ENCODE measurements at places on chromosomes 1 and 21. TPM values are rescaled to one million over a fixed set of nuclear protein-coding genes. Genes with fewer than 3 reads are reported as not detected.

The EFNA1 gene
- polyA plus RNA-seq = 1,163 TPM

The TNFSF18 gene
- not detected for polyA plus RNA-seq

The MYCL gene
- polyA plus RNA-seq = 1.7 TPM

The CFAP126 gene
- polyA plus RNA-seq = not detected

The HPDL gene
- not detected for polyA plus RNA-seq

The SPRR4 gene
- polyA plus RNA-seq = not detected

The ELAPOR1 gene
- 0.13 TPM for polyA plus RNA-seq

The NHLH1 gene
- 0.44 TPM for polyA plus RNA-seq

The CD101 gene
- 0.05 TPM for polyA plus RNA-seq

The TMEM240 gene
- polyA plus RNA-seq = 0.21 TPM

The SGIP1 gene
- 0.01 TPM for polyA plus RNA-seq

The IVL gene
- not detected for polyA plus RNA-seq

The SEMA4A gene
- 0.14 TPM for polyA plus RNA-seq

The APOBEC4 gene
- polyA plus RNA-seq = not detected

The ZNF496 gene
- 21.4 TPM for polyA plus RNA-seq

The CLIC4 gene
- polyA plus RNA-seq = 23.3 TPM

The LCE3E gene
- polyA plus RNA-seq = not detected

The OR2T10 gene
- not detected for polyA plus RNA-seq

The HPCA gene
- polyA plus RNA-seq = not detected

The FCGR3B gene
- polyA plus RNA-seq = not detected

The TMEM61 gene
- not detected for polyA plus RNA-seq

The FAM72B gene
- polyA plus RNA-seq = 7.7 TPM

The ZFP69B gene
- polyA plus RNA-seq = 4.9 TPM

The WNT2B gene
- 0.32 TPM for polyA plus RNA-seq

The GNG4 gene
- 69.5 TPM for polyA plus RNA-seq

The CXADR gene
- polyA plus RNA-seq = 110 TPM

The PLCH2 gene
- 0.67 TPM for polyA plus RNA-seq
